ENCODE measurements at places on chromosomes 6 and 20.
A peak's percentile ranks its signal among the peaks of the same experiment; 100 is the strongest.

DNA sequence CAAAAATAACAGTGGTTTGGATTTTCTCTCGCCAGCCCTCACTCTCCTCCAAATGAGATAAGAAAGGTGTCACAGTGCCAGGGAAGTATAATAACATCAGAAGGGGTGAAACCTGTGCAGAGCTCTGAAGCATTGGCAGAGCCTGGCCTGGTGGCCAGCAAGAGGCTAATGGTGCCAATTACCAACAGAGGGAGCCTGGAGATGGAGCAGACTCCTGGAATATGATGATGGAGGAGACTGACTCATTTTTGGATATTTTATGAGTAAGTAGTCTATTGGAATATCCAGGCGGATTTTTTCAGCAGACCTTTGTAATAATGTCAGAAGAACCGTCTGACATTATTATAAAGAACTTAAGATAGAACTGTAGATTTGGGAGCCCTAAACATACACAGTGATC lies 442.6 kb upstream of the MARCKS start:
- DNase-seq: peak; percentile 69

GRCh38 chr20:16364320-16364687 lies 208.9 kb downstream of the KIF16B start:
- no peak for DNase-seq

GRCh38 chr6:107718341-107718740 lies 105.8 kb downstream of the SCML4 start:
- no peak for DNase-seq

DNA sequence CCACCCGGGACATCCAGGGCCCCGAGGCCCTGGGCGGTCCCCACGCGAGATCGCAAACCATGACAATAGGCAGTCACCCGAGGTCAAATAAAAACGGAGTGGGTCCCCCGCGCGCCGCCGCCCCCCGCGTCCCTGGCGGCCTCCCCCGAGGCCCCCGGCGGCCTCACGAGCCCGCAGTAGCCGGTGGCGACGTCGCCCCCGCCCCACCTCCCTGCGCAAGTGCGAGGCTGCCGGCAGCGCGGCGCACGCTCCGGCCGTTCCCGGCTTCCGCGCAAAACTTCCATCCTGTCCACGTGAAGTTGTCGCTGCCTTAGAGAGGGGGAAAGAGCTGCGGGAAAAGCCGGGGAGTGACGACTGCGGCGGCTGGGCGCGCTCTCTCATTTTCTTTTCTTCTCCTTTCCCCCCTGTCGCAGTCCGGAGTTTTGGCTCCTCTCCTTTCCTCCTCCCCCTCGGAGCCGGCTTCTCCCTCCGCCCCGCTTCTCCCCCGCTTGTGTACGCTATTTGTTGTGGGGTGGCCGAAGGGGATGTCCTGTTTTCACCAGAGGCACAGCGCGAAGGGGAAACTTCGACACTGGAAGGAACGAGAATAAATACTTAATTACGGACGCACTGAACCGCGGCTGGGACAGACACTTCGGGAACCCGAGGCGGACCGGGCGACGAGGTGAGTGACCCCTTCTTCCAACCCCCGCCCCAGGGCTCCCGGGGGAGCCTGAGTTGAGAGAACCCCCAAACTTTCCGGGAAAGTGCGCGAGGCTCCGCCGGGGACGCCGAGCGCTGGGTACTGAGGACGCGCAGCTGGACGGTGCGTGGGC lies at the start of gene EYA4:
Gene EYA4 (plus strand): TSS at position 272 of the 815 bp plus-strand sequence. CDS start 33,424 bp downstream, outside the sequence.
- DNase-seq: no peak

GRCh38 chr20:23441850-23442313 lies 2.4 kb downstream of the CSTL1 start:
- DNase-seq: peak; percentile 40

DNA sequence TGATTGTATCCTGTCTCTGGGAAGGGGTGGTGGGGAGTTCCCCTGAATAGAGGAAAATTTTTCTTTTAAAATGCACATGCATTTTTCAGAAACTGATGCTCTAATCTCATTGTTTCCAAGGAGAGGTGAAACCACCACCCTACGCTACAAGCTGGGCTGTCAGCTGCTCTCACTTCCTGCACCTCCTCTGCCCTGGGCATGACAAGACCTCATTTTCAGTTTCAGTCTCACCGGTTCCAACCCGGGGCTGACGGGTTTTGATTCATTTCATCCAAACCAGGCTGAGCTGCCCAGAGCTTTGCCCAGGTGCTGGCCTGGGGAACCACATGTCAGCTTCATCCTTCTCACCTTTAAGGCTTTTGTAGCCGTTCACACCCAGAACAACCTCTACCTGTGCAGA lies 99.7 kb downstream of the EYA2 start:
- DNase-seq: no peak

DNA sequence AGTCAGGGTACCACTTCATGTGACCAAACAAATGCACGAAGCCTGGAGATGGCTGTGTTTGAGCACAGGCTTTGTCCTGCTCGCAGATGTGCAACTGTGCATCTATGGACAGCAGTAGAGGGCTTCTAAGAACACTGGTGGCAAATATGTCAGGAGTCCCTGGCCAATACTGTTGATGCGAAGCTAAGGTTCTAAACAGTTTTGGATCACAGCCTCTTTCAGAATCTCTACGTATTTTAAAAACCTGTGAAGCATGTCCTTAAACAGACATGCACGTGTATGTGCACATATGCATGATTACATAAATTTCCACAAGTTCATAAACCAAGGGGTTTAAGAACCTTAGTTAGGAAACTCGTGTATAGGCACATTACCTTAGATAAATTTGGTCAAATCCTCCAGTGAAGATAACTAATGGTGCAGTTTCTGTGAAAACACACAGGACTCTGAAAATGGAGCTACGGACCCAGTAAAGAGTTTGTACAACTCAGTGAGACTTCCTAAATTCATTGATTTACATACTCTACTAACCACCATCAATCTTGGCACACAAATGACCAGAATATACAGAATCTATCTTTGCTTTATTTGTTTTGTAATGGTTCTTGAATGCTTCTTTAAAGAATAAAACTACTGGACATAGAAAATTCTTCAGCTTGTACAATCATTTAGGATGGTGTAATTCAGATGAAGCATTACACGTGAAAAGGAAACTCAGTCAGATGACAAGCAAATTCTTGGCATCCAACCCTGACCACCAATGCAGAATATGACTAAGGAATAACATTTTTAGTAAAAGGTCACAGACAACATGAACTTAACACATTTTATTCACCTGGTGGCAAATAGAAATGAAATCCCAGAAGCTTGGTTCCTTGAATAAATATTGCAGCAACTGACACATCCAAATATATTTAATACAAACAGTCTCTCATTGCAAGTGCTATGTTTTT lies 27.4 kb downstream of the KCNQ5 start:
- peak; percentile 80 for DNase-seq

DNA sequence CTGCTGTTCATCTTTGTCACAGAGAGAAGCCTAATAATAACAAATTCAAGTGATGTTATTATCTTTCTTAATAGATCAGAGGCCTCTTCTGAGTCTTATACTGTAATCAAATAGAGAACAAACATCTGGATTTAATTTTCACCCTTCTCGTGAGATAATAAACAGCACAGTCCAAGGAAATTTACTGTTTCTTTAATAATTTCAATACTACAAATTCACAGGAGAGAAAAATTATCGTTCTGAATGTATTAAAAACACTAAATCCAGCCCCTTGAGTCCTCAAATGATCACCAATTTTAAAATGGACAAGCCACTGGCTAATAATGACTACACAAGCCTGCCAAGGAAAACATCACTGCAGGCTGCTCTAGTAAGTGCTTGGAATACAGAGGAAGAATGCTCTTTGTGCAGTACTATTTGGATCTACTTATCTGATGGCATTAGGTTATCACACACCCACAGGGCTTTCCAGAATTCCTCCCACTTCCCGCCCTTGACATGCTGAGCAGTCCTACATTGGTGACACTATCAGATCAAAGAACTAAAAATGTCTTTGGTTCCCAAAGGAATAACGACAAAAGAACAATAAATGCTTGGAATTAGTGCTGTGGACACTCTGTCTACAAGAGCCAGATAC lies 38.1 kb downstream of the SYNE1 start:
- no peak for DNase-seq

- DNase-seq: no peak
Measured at GRCh38 chr20:41696428-41696827, 78.3 kb upstream of the CHD6 start.

DNA sequence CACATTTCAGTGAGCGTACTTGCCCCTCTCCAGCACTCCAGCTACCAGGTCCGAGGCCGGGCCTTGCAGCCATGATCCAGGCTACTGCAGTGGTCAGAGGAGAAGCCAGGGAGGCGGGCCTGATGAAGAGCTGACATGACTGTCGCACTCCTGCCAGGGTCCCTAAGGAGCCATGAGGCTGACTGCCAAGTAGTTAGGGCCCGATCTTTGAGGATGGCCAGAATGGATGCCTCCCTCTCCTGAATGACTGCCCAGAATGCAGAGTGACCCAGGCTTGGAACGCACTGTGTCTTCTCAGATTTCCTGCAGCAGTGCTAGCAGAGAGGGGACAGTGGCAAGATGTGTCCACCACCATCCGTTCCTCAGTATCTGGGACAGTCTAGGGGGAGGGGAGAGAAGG lies 24.7 kb upstream of the LRFN2 start:
- no peak for DNase-seq

GRCh38 chr6:85424981-85425380 lies 24.9 kb upstream of the NT5E start:
- DNase-seq: no peak

- no peak for DNase-seq
Measured at GRCh38 chr6:169677096-169677495, 24.7 kb downstream of the WDR27 start.

DNA sequence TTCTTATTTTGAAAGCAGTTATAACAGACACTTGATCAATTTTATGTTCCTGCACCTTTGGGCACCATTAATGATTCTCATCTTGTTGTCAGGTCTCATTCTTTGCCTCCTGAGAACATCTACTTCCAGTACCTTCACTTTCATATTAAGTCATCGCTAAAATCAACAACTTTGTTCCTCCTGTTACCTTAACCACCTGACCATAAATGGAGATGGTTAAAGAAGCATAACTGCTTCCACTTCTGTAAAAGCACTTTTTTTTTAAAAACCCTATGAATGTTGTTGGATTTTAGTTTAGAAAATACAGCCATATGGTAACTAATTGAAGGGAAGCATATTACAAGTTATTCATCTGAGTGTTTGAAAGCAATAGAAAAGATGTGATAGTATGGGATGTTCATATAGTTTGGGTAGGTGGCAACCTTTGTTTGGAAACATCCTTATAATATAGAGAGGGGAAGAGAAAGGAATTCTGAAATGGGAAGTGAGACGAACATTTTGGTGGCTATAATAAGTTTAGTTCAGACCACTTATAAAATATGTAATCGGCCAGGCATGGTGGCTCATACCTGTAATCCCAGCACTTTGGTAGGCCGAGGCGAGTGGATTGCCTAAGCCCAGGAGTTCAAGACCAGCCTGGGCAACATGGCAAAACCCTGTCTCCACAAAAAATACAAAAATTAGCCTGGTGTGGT lies 53.9 kb downstream of the AFG1L start:
- DNase-seq: no peak

GRCh38 chr20:5841522-5841921 lies 91.3 kb downstream of the SHLD1 start:
- DNase-seq: no peak

- DNase-seq: no peak
Measured at GRCh38 chr20:49516916-49517804, 34.7 kb upstream of the KCNB1 start.

GRCh38 chr6:43060034-43060754 lies 763 bp downstream of the KLC4 start:
- DNase-seq: no peak

- no peak for DNase-seq
Measured at GRCh38 chr6:37004044-37004980, 1.1 kb upstream of the FGD2 start.

GRCh38 chr6:120392941-120393340 lies 941.3 kb downstream of the TBC1D32 start:
- DNase-seq: no peak

GRCh38 chr6:21611485-21611884 lies 17.9 kb downstream of the SOX4 start:
- no peak for DNase-seq

GRCh38 chr6:131949620-131949908 lies 1.6 kb downstream of the CCN2 start:
- DNase-seq: peak; percentile 77

- DNase-seq: no peak
Measured at GRCh38 chr6:112486454-112486853, 139.3 kb downstream of the RFPL4B start.

- DNase-seq: no peak
Measured at GRCh38 chr20:25250508-25250907, 2.6 kb downstream of the PYGB start.

GRCh38 chr20:47981222-47981621 lies 195.9 kb upstream of the SULF2 start:
- no peak for DNase-seq

GRCh38 chr6:45148711-45149341 lies 179.3 kb upstream of the RUNX2 start:
- DNase-seq: peak; percentile 24

- no peak for DNase-seq
Measured at GRCh38 chr6:41080621-41081020, 7.8 kb downstream of the NFYA start.

GRCh38 chr6:159807150-159807858 lies 7.2 kb downstream of the PNLDC1 start:
- no peak for DNase-seq

GRCh38 chr20:15882553-15882952 lies 690.7 kb downstream of the KIF16B start:
- DNase-seq: peak; percentile 21

GRCh38 chr20:23407781-23408464 lies 13.4 kb downstream of the NAPB start:
- no peak for DNase-seq

DNA sequence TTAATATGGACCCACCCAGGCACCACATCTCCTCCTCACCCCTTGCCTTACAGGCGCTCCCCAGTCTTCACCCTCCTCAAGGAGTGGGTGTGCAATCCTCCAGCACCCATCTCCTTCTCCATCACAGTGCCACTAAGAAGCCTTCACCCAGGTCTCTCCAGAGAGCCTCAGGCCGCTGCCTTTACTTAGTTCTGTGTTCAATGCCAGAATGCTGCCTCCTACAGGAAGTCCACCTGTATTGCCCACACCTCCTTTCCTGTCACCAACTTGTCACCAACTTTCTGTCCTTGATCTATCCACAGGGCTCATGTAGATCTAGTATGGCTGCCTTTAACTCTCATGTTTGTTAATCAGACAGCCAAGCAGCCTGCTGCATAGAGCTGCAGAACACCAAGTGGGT lies 586 bp upstream of the LST1 start:
- DNase-seq: no peak

DNA sequence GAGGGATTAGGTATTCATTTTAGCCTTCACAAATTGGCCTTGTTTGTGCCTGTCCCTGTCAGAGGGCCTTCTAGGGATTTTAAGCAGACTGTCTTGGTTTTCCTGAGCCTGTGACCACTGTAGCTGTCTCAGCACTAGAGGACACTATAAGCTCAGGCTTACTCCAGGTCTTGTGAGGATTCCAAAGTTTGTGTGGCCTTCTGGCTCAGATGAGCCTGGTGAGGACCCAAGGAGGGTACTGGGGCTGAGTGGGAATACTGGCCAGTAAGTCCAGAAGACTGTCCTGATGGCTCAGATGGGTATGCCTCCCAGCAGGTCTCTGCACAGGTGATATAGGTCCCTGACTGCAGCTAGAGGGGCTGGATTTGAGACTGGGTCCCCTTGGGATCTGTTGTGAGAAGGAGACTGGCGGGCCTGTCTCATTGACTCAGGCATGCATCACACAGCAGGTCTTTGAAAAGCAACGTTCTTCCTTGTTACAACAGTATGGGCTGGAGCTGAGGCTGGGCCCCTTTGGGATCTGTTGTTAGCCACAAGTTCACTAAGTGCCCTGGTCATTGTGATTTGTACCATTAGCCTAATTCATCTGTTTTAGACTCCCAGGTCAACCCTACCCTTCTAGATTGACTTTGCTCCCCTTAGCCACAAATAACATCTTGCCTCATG lies 26.3 kb upstream of the TFB1M start:
- peak; percentile 40 for DNase-seq

Data from GM04504 (cell line).